ENCODE measurements at places on chromosomes 5 and 9. TPM values are rescaled to one million over a fixed set of nuclear protein-coding genes. Genes with fewer than 3 reads are reported as not detected.

- H3K27me3 ChIP-seq = peaks cover 2% of the 10 kb centered on the region
- H3K4me3 ChIP-seq = no peak overlapping the region
- H3K27ac ChIP-seq = peak overlapping the region; percentile 20
- H3K4me1 ChIP-seq = peaks cover 19% of the 10 kb centered on the region
Measured at GRCh38 chr9:2235623-2236022, 220.5 kb downstream of the SMARCA2 start.

- H3K27me3 ChIP-seq = peaks cover 9% of the 10 kb centered on the region
- no peak overlapping the region for H3K4me3 ChIP-seq
- no peaks in the 10 kb centered on the region for H3K36me3 ChIP-seq
- no peaks in the 10 kb centered on the region for H3K4me1 ChIP-seq
- no peak for DNase-seq
- no peak overlapping the region for H3K27ac ChIP-seq
Measured at GRCh38 chr9:121682201-121682600, 30.8 kb downstream of the DAB2IP start.

DNA sequence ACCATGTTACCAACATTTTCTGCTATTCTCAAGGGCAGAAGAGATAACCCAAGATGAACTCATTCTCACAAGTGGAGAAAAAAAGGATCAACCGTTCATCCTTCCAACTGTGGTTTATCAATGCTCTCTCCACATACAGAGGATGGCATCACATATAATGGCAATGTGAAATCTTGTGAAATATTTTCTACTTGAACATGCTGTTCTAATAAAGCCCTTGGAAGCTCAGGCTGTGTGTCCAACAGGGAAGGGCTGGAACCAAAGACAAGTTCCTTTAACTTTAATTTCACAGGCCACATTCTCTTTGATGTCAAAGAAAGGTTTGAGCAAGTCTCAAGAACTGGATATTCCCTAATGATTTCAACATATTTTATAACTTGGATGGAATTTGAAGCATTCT is 230.5 kb downstream of the SPOCK1 start:
- no peak for DNase-seq
- H3K36me3 ChIP-seq = no peaks in the 10 kb centered on the region
- H3K4me1 ChIP-seq = peaks cover 6% of the 10 kb centered on the region
- no peak overlapping the region for H3K27ac ChIP-seq

- H3K27ac ChIP-seq = no peak overlapping the region
- H3K4me1 ChIP-seq = peaks cover 7% of the 10 kb centered on the region
- H3K36me3 ChIP-seq = no peaks in the 10 kb centered on the region
- H3K27me3 ChIP-seq = no peaks in the 10 kb centered on the region
Measured at GRCh38 chr9:122314165-122314564, 49.5 kb downstream of the MRRF start.

The ANKRD33B gene
- 14.5 TPM for total RNA-seq

The TMOD1 gene
- total RNA-seq = 0.64 TPM

- H3K4me1 ChIP-seq = peaks cover 31% of the 10 kb centered on the region
- no peak overlapping the region for H3K27ac ChIP-seq
- no peak overlapping the region for H3K4me3 ChIP-seq
- H3K27me3 ChIP-seq = peaks cover 13% of the 10 kb centered on the region
Measured at GRCh38 chr5:166338801-166339200, 1952.6 kb upstream of the WWC1 start.

- no peaks in the 10 kb centered on the region for H3K27me3 ChIP-seq
- H3K36me3 ChIP-seq = no peaks in the 10 kb centered on the region
- H3K27ac ChIP-seq = no peak overlapping the region
- no peaks in the 10 kb centered on the region for H3K4me1 ChIP-seq
Measured at GRCh38 chr9:18299449-18299848, 174.5 kb upstream of the ADAMTSL1 start.

The NKD2 gene
- total RNA-seq = 41.7 TPM

- peaks cover 63% of the 10 kb centered on the region for H3K4me1 ChIP-seq
- H3K27ac ChIP-seq = peak overlapping the region; percentile 93
- peak; percentile 63 for DNase-seq
- peak overlapping the region; percentile 77 for H3K4me3 ChIP-seq
- no peaks in the 10 kb centered on the region for H3K36me3 ChIP-seq
- peaks cover 8% of the 10 kb centered on the region for H3K27me3 ChIP-seq
Measured at GRCh38 chr9:91900055-91900796, 49.8 kb downstream of the ROR2 start.

DNA sequence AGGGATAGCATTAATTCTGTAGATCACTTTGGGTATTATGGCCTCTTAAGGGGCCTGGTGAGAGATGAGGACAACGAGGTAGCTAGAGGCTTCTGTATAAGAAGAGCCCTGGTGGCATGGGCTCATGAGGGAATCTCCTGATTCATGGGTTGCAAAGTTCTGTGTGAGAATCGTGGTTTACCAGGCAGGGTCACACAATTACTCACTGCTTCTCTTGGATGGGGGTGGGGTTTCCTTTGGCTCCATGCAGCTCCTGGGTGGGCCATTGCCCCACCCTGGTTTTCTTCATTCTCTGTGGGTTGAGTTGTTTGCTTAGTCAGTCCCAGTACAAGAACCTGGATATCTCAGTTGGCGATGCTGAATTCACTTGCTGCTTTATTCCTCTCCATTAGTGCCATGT is 30.9 kb upstream of the TNFSF15 start:
- no peaks in the 10 kb centered on the region for H3K27me3 ChIP-seq
- peaks cover 5% of the 10 kb centered on the region for H3K36me3 ChIP-seq
- no peak overlapping the region for H3K4me3 ChIP-seq
- DNase-seq = no peak

DNA sequence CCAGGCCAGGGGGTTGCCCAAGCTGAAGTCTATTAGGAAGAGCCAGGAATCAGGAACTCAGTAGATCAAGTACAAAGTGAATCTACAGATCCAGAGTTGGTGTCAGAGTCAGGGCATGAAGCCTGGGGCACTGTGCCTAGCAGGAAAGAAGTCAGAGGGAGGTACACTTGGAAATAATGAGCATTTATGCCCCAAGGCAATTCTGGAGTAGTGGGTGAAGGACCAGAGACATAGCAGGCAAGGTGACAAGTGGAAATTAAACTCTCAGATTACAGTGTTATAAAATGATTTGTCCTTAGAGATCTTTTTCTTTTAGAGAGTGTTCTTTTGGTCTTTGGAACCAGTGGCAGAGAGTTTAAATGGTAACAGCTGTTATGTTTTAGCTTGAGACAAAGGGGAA is 138.0 kb downstream of the ADAMTSL1 start:
- peak overlapping the region; percentile 90 for H3K27ac ChIP-seq
- H3K36me3 ChIP-seq = no peaks in the 10 kb centered on the region
- peaks cover 4% of the 10 kb centered on the region for H3K27me3 ChIP-seq
- H3K4me1 ChIP-seq = peaks cover 18% of the 10 kb centered on the region

- H3K4me1 ChIP-seq = no peaks in the 10 kb centered on the region
- H3K27me3 ChIP-seq = peaks cover 3% of the 10 kb centered on the region
- DNase-seq = no peak
- no peak overlapping the region for H3K4me3 ChIP-seq
- H3K36me3 ChIP-seq = no peaks in the 10 kb centered on the region
Measured at GRCh38 chr9:79757881-79758669, 186.3 kb downstream of the TLE4 start.

- H3K27ac ChIP-seq = no peak overlapping the region
- H3K36me3 ChIP-seq = no peaks in the 10 kb centered on the region
- peaks cover 6% of the 10 kb centered on the region for H3K27me3 ChIP-seq
- DNase-seq = no peak
- H3K4me1 ChIP-seq = peaks cover 26% of the 10 kb centered on the region
Measured at GRCh38 chr5:173765029-173765644, 123.0 kb upstream of the CPEB4 start.

- no peaks in the 10 kb centered on the region for H3K36me3 ChIP-seq
- H3K27ac ChIP-seq = no peak overlapping the region
- peak; percentile 30 for DNase-seq
- peaks cover 8% of the 10 kb centered on the region for H3K27me3 ChIP-seq
- peaks cover 7% of the 10 kb centered on the region for H3K4me1 ChIP-seq
Measured at GRCh38 chr9:78035383-78035993, 3.9 kb upstream of the GNAQ start.

DNA sequence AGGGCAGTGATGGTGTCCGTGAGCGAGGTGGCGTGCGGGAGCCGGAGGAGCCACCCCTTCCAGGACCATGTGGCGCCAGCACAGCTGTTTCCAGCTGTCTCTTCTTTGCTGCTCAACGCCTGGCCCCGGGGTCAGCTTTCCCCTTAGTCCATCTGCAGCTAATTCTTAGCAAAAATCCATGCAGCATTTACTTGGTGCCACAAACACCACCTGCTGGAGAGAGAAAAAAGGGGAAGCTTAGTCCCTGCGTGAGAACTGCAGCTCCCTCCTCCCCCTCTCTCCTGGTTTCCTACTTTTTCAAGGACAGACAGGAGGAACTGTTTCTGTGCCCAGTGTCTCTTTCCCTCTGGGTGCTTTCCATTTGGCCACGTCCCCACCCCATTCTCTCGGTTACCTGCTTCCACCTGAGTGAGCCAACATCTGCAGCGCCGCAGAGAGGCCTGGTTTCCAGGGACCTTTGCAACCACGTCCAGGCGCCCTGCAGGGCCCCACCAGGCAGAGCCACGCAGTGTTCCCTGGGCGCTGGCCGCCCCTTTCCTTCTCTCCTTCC is 3.4 kb downstream of the SLC6A19 start:
- DNase-seq = peak; percentile 59
- peaks cover 2% of the 10 kb centered on the region for H3K4me1 ChIP-seq
- H3K27ac ChIP-seq = no peak overlapping the region
- H3K4me3 ChIP-seq = no peak overlapping the region

- no peak overlapping the region for H3K4me3 ChIP-seq
- no peak overlapping the region for H3K27ac ChIP-seq
- peaks cover 4% of the 10 kb centered on the region for H3K4me1 ChIP-seq
- peaks cover 3% of the 10 kb centered on the region for H3K27me3 ChIP-seq
- peaks cover under 1% of the 10 kb centered on the region for H3K36me3 ChIP-seq
- no peak for DNase-seq
Measured at GRCh38 chr9:85427772-85428171, 314.0 kb downstream of the AGTPBP1 start.

- peaks cover 31% of the 10 kb centered on the region for H3K4me1 ChIP-seq
- peak overlapping the region; percentile 52 for H3K27ac ChIP-seq
- no peak for DNase-seq
- H3K27me3 ChIP-seq = peaks cover 4% of the 10 kb centered on the region
- H3K36me3 ChIP-seq = no peaks in the 10 kb centered on the region
Measured at GRCh38 chr9:93599571-93600403, 23.4 kb downstream of the PHF2 start.

- no peaks in the 10 kb centered on the region for H3K27me3 ChIP-seq
- no peak for DNase-seq
- no peaks in the 10 kb centered on the region for H3K4me1 ChIP-seq
Measured at GRCh38 chr5:154971501-154971900, 30.6 kb downstream of the MRPL22 start.

DNA sequence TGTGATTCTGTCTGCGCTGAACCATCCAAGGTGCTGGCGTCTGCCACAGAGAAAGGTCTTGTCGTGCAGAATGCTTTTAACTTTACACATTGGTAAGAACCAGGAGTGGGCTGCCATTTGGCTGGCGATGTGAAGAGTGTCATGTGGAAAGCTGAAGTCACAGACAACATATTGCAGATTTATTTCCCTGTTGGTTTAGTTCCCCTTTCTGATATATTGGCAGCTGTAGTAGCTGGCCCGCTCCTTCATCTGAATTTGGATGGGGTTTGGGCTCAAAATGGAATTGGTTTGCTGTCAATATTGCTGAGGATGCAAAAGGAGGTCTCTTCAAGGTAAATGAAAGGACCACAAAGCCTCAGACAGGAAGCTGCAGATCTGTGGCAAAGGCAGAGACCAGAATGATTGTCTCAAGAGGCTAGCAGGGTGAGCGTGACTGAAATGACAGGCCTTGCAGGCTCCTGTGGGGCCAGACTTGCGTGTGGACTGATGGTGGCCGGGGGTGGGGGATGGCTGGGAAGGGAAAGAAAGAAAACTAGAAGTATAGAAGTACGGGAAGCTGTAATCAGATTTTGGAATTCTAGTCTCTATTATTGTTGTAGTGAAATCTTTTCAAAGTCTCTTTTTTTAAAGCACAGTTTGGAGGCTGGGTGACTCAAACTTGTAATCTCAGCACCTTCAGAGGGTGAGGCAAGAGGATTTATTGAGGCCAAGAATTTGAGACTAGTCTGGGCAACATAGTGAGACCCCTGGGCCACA is 25.1 kb upstream of the CD180 start:
- H3K4me3 ChIP-seq = peak overlapping the region; percentile 9
- no peak for DNase-seq
- H3K27ac ChIP-seq = no peak overlapping the region

The RNF183 gene
- not detected for total RNA-seq

- no peak for DNase-seq
- H3K27me3 ChIP-seq = no peaks in the 10 kb centered on the region
- no peak overlapping the region for H3K4me3 ChIP-seq
- no peak overlapping the region for H3K27ac ChIP-seq
Measured at GRCh38 chr5:146695646-146696045, 179.7 kb upstream of the GPR151 start.

The MARCOL gene
- not detected for total RNA-seq

DNA sequence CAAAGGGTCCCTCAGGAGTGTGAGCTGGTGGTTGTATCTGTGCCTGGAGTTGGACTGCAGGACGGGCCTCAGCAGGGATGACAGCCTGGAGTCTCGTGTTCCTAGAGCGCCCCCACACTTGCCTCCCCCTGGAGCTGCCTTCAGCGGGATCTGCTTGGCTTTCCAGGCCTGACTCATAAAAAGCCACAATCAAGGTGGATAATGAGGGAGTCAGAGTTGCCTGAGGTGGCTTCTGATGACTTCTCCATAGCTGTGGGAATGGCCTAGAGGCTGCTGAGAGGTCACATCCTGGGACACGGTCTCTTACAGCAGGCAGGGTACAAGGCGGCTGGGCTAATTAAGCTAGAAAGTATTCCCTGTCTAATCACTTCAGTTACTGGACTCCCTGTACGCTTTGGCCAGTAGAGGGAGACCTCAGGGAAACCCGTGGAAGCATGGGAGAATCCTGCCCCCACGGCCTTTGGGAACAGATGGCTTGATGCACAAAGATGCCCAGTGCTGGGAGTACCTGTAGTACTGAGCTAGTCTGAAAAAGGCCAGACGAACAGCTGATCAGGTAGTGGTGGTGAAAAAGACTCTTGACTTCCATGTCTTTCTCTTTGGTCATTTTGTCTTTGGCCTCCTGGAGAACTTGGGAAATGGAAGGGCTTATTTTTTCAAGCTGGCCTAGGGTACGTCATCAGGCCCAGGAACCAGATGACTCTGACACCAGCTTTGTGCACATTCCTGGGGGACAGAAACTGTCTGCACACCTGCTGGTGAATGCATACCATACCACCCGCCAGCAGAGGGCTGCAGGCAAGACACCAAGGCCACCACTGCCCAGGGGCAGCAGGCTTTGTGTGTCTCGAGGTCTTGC is 16.1 kb upstream of the FRRS1L start:
- H3K4me1 ChIP-seq = peaks cover 7% of the 10 kb centered on the region
- H3K4me3 ChIP-seq = no peak overlapping the region
- peaks cover 2% of the 10 kb centered on the region for H3K27me3 ChIP-seq
- H3K27ac ChIP-seq = peak overlapping the region; percentile 86

Measured in glutamatergic neuron (in vitro differentiated cells).